Activated naive CD8-positive, alpha-beta T cell treated with anti-CD3 and anti-CD28 coated beads for 36 hours (primary cell): ENCODE measurements at places on chromosomes 3 and 15. TPM values are rescaled to one million over a fixed set of nuclear protein-coding genes. Genes with fewer than 3 reads are reported as not detected.

The PCSK6 gene
- 4.0 TPM for total RNA-seq

The CPEB1 gene
- 1.1 TPM for total RNA-seq

The ST8SIA2 gene
- not detected for total RNA-seq

The CLRN1 gene
- not detected for total RNA-seq

The TPRG1 gene
- total RNA-seq = 1.1 TPM

The LRRIQ4 gene
- total RNA-seq = 0.49 TPM

The MAGEL2 gene
- not detected for total RNA-seq

The CPN2 gene
- total RNA-seq = not detected

The SUCNR1 gene
- 0.04 TPM for total RNA-seq

DNA sequence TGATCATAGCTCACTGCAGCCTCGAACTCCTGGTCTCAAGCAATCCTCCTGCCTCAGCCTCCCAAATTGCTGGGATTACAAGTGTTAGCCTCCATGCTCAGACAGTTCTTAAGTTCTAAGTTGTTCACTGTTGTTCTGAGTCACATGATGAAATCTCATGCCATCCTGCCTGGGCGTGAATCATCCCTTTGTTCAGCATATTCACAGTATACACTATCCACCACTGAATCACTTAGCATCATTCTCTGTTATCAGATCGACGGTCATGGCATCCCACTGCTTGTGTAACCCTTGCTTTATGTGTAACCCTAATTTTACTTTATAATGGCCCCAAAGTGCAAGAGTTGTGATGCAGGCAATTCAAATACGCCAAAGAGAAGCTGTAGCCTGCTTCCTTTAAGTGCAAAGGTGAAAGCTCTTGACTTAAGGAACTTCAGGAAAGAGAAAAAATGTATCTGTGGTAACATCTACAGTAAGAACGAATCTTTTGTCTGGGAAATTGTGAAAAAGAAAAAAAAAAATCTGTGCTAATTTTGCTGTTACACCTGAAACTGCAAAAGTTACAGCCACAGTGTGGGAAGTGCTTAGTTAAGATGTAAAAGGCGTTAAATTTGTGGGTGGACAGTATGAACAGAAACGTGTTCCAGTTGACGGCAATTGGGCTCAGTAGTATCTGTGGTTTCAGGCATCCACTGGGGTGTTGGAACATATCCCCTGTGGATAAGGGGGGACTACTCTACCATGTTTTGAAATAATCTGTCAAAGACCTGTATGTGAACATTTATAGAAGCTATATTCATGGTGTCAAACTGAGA lies 80.6 kb downstream of the PCOLCE2 start:
- no peak for DNase-seq

DNA sequence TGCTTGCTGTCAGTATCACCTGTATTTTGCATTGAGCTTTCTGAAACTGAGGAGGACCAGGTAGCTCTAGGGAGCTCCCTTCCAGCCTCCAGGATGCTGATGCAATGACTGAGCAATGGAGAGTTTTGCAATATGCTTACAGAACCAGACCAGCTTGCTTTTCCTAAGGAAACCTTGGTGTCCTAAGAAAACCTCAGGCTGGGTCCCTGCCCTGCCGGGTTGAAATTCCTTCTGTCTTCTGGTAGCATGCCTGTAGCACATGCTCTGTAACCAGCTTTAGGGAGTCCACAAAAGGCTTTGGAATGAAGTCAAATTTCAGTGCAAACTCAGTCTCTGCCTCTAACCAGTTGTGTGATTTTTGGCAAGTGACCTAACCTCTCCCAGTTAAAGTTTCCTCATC lies 65.8 kb upstream of the GSK3B start:
- DNase-seq = no peak

DNA sequence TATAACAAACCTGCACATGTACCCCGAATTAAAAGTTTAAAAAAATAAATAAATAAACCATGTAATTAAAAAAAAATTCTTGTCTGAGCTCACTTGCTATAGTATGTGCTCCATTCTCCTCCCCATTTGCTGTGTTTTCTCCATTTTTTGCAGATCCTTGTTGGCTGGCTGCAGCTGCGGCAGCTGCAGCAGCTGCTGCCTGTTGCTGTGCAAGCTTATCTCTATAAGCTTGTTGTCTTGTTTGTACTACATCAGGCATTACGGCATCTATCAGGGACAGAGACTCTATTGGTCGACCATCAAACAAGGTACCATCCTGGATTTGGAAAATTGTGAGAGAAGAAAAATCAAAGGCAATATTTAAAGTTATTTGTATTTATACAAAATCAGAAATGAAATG lies 145.9 kb downstream of the TBL1XR1 start:
- no peak for DNase-seq

- no peak for DNase-seq
Measured at GRCh38 chr3:52237657-52238172, 1.2 kb downstream of the TWF2 start.

DNA sequence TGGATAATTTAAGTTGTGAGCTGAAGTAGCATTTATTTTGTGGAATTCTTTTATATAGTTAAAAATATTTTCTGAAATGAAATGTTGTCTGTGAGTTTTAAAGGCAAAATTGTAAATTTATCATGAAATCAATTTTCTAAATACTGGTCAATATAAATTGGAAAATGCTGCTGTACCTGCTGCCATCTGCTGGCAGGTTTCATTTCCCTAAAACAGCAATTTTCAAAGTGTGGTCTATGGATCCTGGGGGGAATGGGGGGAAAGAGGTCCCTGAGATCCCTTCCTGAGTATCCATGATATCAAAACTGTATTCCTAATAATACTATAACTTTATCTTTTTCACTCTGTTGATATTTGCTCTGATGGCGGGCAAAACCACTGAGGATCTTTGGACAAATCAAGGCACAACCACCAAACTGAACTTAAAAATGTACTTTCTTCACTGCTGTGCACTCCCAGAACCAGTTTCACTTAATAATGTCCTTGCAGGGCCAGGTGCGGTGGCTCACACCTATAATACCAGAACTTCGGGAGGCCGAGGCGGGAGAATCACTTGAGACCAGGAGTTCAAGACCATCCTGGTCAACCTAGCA lies 17.2 kb upstream of the CCR4 start:
- no peak for DNase-seq

DNA sequence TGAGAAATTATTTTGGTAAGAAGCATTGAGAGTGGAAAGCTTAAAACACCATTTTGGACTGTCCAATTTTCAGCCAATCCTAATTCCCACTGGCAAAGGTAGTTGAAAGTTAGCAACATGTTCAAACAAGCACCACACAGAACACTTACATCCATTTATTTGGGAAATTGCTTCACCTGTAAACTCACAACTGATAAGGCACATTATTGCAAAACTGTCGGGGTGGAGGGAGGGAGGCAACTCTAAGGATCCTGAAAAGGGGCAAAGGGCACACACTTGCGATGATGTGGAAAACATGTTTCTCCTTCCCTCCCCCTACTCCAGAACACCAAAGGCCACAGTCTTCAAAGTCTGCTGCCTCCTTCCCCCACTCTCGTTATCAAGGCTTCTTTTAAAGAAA lies 9.4 kb downstream of the TMEM41A start:
- no peak for DNase-seq

GRCh38 chr3:178840586-178840985 lies 231.0 kb downstream of the ZMAT3 start:
- no peak for DNase-seq

- no peak for DNase-seq
Measured at GRCh38 chr3:68059628-68060152, 405.3 kb upstream of the SUCLG2 start.

DNA sequence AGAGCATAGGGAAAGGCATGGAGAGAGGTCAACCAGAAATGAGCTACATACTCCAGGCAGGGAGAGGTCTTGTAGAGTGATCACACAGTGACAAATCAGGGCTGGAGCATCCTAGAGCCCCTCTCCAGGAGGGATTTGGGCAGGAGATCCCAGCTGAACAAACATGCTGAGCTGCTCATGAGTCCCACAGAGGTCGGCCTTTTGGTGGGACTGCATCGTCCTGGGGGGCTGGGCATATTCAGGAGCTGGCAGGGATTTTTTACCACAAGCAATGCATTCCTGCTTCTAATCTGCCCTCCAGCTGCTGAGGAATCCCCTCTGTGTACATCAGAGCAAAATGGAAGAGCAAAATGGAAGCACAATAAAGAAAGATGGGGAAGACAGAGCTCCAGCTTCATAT lies 94.9 kb downstream of the NTRK3 start:
- no peak for DNase-seq

DNA sequence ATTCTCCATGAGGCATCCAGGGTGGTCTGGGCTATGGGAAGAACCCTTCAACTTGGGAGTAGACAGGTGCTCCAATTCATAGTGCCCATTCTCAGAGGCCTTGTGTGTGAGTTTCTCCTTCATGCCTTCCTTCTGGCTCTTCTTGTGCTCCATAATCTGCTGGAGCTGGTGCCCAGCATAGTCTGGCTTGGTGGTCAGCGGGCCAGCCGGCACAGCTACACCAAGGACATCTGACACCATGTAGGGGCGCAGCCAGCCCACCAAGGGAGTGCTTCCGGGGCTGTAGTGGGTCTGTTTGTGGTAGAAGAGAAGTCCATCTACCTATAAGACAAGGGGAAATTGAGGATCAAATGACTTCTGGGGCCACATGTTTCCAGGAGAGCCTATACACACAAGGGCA lies 19.2 kb upstream of the PTPN9 start:
- no peak for DNase-seq

GRCh38 chr3:71542521-71543370 lies 40.8 kb downstream of the FOXP1 start:
- DNase-seq = peak; percentile 7

- DNase-seq = no peak
Measured at GRCh38 chr15:51038162-51038973, 56.3 kb downstream of the TNFAIP8L3 start.

- no peak for DNase-seq
Measured at GRCh38 chr15:77276096-77276495, 143.8 kb downstream of the PEAK1 start.

DNA sequence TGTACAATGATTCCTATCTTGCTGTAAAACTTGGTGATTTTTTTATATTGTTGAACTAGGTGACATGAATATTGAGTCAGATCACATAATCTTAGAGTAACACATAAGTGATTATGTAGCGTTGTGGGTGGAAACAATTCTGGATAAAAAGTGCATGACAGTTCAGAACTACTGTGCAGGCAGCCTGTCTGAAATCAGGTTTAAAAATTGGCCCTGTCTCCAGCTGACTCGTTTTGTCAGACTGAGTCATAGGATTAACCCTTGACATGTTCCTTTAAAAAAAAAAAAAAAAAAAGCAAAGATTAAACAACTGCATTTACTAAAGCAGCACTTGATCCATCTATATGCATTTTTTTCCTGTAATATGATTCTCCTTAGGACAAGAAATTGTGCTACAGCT lies 160.0 kb upstream of the CGNL1 start:
- DNase-seq = no peak

DNA sequence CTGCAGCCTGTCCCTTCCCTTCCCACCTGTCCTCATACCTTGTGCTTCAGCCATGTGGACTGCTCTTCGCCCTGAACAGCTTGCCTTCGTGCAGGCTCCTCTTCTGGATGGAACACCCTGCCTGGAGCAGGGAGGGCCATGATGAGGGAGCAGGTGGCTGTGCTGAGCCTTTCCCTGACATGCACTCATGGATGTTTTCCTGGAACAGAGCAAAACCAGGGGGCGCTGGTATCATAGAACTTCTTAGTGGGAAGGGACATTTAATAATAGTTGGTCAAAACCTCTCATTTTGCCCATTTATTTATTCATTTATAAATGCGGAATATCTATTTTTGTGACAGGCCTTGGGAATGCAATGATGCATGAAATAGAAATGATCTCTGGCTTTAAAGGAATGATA lies 149.3 kb downstream of the CACNA1D start:
- no peak for DNase-seq

DNA sequence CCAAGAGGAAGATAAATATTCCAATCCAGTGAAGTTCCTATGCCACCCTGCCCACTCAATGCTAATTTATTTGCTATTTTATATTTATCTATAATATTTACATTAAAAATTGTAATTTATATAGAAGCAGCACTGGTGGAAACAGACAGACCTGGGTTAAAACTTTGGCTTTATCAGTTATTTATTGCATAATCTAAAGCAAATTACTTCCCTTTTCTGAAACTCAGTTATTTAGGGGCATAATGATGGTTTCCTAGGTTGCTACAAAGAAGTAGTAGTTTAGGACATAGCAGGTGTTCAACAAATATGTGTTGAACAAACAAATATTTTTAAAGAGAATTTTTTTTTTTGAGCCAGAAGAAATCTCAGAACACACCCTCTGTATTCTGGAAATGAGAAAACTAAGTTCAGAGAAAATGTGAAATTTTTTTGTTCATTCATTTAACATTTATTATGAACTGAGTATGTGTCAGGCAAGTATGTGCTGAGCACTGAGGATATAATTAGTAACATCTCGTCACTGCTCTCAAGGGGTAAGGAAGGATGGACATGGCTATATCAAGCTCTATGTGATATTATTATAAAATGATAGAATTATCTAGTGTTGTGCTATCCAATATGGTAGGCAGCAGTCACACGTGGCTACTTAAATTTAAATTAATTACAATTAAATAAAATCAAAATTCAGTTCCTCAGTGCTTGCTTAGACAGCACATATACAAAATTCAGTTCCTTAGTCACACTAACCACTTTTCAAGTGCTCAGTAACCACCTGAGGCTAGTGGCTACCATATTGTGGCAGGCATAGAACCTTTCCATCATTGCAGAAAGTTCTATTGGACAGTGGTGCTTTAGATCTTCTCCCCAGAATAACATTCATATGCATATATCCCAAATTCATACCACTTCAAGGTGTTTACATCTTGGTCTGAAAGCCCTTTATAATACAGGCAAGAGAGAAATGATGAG lies 7.0 kb upstream of the UBE2Q2 start:
- no peak for DNase-seq

DNA sequence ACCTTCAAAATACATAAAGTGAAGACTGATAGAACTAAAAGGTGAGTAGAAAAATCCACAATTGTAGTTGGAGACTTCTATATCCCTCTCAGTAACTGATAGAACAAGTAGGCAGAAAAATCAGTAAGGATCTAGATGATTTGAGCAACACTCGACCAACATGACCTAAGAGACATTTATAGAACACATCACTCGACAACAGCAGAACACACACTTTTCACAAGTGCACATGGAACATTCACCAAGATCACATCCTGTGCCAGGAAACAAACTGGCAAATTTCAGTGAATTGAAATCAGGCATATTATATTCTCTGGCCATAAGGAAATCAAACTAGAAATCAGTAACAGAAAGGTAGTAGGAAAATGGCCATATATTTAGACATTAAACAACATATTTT lies 37.1 kb downstream of the LYSMD4 start:
- DNase-seq = no peak

- DNase-seq = no peak
Measured at GRCh38 chr3:163785693-163786092, 1292.6 kb downstream of the SI start.

DNA sequence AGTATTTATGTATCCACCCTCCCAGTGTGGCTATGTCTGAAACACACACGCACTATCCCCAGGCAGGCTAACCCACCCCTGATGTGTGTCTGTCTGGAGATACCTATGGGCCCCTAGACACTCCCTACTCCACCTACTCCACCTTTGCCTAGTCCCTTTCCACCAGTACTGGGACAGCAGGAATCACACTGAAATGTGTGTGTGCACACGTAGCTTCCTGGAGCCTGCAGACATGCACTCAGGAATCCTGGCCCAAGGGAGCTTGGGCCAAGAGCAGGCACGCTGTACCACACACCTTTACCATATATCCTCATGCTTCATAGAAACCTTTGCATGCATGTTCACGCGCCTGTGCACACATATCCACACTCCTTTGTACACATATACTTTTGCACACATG lies 6.9 kb upstream of the PTH1R start:
- DNase-seq = no peak

- no peak for DNase-seq
Measured at GRCh38 chr3:145089337-145089736, 1071.6 kb downstream of the PLOD2 start.
